SJSA1 (cell line): ENCODE measurements at places on chromosomes 5 and 9. TPM values are rescaled to one million over a fixed set of nuclear protein-coding genes. Genes with fewer than 3 reads are reported as not detected.

- no peaks in the 10 kb centered on the region for H3K36me3 ChIP-seq
- no peak overlapping the region for H3K4me3 ChIP-seq
- no peak for DNase-seq
- no peak overlapping the region for H3K27ac ChIP-seq
- H3K4me1 ChIP-seq, result no peaks in the 10 kb centered on the region
- no peaks in the 10 kb centered on the region; the same call in 1 of the 2 replicates for H3K27me3 ChIP-seq
Observed at GRCh38 chr9:98686961-98687855, 21.5 kb downstream of the GABBR2 start.

GRCh38 chr5:61298066-61298465, 34.0 kb upstream of the ZSWIM6 start:
- no peaks in the 10 kb centered on the region for H3K27me3 ChIP-seq
- H3K4me1 ChIP-seq, result peaks cover 48% of the 10 kb centered on the region

DNA sequence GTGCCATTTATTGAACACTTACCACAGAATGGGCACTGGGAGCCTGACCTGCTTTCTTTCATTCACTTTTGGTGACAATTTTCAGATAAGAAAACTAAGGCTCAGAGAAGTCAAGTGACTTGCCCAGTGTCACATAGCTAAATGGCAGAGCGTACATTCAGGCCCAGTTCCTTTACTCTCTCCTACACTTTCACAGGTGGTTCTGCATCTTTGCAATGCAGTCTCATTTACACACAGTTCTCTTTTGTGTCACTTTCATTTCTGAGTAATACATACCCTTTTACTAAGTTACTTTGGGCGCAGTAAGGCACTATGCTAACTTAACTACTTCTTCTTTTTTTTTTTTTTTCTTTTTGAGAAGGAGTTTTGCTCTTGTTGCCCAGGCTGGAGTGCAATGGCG, 8.3 kb downstream of the NFIL3 start:
- H3K4me1 ChIP-seq, result peaks cover 37% of the 10 kb centered on the region
- H3K36me3 ChIP-seq, result peaks cover 13% of the 10 kb centered on the region

DNA sequence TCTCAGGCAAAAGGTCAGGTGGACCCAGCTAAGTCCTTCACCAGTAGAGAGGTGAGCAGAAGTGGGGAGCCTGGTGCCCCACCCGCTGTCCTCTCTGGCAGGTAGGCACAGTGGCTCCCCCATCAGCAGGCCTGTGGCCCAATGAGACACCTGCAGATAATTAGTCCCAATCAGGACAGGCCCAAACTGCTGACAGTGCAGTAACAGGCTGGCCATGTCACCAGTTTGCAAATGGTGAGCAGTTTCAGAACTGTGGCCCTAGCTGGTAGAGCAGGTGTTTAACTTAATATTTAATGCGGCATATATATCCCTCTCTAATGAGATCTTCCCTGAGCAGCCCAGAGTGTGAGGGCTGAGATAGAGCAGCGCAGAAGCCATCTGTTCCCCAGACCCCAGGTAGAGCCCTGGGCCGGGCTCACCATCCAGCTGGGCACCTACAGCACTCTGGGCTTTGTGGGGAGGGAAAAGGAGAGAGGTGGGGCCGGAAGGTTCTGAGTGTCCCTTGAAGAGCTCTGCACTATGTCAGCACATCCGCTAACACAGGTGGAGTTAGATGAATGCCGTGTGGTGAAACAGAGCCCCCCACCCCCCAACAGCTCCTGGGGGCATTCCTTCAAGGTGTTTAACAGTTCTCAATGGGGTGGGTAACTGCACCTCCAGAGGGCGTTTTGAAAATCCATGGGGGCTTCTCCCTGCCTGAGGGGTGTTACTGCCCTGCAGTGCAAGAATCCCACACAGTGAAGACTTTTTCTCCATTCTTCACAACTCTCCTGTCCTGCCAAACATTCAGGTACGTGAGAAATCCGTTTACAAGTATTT, 120.5 kb downstream of the PAX5 start:
- no peaks in the 10 kb centered on the region for H3K4me1 ChIP-seq
- peaks cover 24% of the 10 kb centered on the region for H3K27me3 ChIP-seq
- no peak for DNase-seq
- no peaks in the 10 kb centered on the region for H3K36me3 ChIP-seq
- H3K4me3 ChIP-seq, result no peak overlapping the region
- H3K27ac ChIP-seq, result no peak overlapping the region

DNA sequence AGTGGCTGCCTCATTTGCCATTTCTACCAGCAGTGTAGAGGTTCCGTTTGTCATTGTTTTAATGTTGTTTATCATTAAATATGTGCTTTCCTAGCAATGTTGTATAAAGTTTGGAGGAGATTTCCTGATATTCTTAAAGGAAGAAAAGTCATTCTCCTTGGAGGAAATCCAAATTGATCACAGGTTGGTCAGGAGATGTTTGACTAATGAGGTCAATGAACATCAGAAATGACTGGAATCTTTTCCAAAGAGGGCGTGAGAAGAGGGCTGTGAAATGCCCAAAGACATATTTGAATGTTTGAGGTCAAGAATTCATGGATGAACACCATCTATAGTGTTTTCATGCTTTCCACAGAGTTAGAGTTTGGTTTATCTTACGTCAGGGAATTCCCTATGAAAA, 471.3 kb downstream of the MAT2B start:
- no peak for DNase-seq
- H3K27ac ChIP-seq, result no peak overlapping the region
- H3K36me3 ChIP-seq, result no peaks in the 10 kb centered on the region
- H3K4me3 ChIP-seq, result no peak overlapping the region
- no peaks in the 10 kb centered on the region for H3K27me3 ChIP-seq
- no peaks in the 10 kb centered on the region for H3K4me1 ChIP-seq

DNA sequence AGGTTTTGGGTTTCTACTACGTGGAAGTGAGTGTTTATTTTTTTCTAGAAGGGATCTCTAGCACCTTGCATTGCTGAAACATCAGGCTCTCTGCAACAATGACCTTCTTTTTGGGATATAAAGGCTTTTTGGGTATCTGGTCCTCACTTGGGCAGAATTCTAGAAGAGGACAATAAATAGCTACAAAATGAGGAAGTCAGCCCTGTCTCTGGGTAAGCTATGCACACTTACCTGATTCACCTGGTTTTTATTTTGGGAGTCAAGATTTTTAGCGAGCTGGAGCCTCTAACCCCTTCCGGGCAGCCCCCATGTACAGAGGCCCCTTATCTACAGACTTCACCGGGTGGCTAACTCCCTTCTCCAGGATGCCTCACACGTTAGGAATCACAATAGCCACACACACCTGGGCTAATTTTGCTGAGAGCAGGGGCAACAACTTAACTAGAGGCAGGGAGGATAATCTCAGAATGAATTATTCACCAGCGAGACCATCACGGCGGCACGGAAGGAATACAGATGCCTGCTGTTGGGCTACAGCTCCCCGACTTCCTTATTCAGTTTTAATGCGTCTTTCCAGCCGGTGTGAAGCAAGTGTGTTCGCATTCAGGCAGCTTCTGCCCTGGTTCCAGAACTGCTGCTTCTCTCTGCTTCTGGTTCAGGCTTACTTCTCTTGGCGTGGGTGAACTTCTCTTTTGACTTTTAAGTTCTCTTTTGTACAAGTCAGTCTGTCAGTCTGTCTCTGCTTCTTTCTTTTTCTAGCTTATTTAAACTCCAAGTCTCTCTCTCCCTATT, 341.0 kb upstream of the PANK3 start:
- no peaks in the 10 kb centered on the region for H3K36me3 ChIP-seq
- no peak for DNase-seq
- H3K4me3 ChIP-seq, result no peak overlapping the region
- H3K27ac ChIP-seq, result no peak overlapping the region
- no peaks in the 10 kb centered on the region for H3K27me3 ChIP-seq

DNA sequence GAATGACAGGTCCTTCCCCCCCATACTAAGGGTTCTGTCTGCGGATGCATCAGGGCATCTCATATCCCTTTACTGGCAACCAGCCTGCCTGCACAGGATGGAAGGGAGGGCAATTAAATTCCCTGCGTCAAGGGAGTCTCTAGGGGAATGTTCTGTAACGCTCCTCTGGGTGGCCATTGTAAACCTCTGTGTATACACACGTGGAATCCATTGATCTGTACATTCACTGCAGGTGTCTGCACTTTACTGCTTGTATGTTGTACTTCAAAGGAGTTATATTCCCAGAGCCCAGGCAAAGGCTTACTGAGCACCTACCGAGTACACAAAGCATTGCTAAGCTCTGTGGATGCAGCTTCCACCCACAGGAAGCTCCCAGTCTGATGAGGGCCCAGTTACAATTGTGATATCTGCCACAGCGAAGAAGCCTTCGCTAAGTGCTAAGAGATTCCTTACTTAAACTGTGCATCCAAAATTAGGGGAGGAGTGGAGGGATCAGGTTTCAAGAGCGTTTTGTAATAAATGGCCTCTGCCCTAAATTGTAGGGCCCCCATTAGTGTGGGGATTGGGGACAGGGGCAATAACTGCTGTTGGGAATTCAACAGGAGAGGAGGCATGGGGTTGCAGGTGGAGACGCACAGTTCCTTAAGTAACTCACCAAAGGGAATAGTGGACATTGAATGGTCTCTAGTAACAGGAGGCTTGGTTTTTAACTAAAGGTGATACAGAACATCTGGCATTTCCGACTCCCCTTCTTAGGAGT, 1.5 kb upstream of the RETREG1 start:
- no peaks in the 10 kb centered on the region for H3K36me3 ChIP-seq
- no peak overlapping the region for H3K4me3 ChIP-seq
- H3K27me3 ChIP-seq, result peaks cover 57% of the 10 kb centered on the region
- H3K27ac ChIP-seq, result no peak overlapping the region

Gene CCDC152
- not detected in 2 replicates for total RNA-seq

Gene HACD4
- total RNA-seq, result 2.6 and 5.2 TPM in 2 replicates
